NCI-H1694 (cell line): ENCODE measurements at places on chromosomes 12 and 14.

GRCh38 chr12:69389831-69390230 is 30.3 kb downstream of the YEATS4 start:
- DNase-seq = no peak

DNA sequence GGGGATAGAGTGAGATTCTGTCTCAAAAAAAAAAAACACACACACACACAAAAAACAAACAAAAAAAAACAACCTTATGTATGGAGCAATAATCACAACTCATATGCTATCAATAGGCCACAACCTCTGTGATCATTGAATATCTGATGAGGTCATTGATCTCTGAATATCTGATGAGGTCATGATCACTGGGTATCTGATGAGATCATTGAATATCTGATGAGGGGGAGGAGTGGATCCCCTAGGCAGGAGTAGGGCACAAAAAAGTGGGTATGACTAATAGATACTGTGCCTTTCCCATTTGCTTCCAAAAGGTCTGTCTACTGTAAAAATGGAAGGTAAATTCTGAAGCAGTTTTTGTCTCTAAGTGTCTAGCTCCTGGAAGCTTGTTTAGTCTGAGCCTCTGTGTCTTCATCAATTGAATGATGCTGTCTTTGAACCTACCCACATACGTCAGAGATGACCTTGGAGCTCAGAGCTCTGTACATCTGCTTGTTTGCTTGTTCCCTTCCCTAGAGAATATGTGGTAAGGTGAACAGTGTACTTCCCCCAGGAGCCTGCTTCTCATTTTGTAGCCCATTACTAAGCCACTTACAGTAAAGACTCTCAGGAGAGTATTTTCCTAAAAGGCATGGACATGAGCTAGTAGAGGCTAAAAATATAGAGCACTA is 13.6 kb downstream of the PAH start:
- no peak for DNase-seq

DNA sequence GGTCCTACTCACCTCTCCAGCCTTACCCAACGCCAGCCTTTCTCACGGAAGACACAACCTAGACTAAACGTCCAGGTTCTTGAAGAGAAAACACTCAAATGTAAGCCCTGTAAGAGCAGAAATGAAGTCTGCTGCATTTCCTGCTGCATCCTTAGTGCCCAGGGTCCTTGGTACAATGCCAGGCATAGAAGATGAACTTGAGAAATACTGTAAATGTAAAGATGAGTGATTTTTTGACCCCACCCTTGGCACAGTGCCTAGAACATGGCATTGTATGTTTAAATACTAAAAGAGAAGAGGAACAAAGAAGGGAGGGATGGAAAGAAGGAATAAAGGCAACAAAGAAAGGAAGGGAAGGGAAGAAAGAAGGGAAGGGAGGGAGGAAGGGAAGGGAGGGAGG is 514.6 kb downstream of the MED13L start:
- no peak for DNase-seq

GRCh38 chr14:38143170-38143569 is 64.5 kb upstream of the SSTR1 start:
- no peak for DNase-seq

DNA sequence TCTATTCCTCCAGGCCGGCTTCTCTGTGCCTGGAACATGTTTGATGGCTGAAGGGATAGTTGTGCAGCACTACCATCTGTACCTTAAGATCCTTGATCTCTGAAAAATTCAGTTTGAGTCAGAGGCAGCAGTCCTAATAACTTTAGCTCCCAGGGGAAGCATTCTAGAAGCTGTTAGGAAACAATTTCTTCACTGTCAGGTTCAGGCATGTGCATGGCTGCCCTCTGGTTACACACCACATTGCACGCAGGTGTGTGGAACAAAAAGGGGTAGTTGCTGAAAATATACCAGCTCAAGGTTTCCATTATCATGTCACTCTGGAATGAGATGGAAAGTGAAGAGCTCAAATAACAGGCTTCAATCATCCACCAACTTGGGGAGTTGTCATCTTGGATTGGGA is 80.1 kb downstream of the CHST11 start:
- no peak for DNase-seq

DNA sequence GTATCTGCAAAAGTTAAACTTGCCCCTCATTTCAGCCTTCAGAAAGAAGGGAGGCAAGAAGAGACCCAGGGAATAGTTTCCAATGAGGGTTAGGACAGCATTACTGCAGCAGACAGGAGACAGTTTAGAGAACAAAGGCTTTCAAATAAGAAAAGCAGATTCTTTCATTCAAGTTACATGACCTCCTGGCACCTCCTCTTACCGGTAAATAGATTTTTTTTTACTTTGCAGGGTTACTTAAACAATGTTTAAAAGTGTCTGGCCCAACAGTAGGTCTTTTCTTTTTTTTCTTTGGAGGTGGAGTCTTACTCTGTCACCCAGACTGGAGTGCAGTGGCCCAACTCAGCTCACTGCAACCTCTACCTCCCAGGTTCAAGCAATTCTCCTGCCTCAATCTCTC is 47.1 kb downstream of the SINHCAF start:
- DNase-seq = no peak

DNA sequence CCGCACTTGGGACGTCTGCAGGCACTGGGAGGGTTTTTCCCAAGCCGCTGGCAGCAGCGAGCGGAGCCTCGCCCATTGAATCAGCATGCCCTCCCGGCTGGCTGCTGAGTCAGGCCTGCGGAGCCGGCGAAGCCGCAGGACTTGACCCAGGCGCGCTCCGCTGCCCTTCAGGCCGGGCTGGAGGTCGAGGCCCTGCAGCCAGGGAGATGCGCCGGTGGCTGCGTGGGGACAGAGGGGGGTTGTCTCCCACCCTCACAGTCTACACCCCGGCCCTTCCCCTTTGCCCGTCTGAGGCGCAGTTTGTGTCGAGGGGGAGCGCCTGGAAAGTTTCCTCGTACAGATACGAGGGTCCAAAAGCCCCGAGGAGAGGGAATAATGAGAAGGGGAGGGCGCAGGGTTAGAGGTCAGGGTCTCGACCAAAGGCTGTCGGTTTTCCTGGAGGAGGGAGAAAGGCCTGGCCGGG is 759 bp upstream of the KLC1 start:
- no peak for DNase-seq

DNA sequence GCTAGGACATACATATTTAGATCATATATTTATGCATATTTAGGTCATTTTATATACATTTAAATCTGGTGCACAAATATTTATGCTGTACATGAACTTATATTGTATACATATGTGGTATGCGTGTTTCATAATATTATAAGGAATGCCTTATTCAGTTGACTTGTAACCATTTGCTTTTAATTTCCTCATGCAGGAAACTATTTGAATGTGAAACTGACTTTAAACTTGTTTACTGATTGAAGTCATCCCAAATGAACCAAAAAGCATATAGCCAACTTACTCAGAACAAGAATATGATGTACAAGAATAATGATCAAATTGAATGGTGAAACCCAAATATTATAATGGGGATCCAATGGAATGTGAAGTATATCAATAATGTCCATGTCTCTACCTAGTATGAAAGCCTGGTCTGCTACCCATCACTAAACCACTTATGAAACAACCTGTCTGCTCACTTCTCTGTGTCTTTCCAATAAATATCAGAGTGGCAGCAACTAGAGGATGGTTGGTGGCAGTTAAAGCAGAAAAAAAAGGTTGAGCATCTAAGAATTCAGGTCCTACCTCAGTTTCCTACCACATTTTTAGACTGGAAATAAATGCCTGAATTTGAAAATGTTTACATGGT is 38.3 kb downstream of the RPS6KA5 start:
- DNase-seq = no peak
